Caco-2 (cell line): ENCODE measurements at places on chromosomes 7 and 10.

DNA sequence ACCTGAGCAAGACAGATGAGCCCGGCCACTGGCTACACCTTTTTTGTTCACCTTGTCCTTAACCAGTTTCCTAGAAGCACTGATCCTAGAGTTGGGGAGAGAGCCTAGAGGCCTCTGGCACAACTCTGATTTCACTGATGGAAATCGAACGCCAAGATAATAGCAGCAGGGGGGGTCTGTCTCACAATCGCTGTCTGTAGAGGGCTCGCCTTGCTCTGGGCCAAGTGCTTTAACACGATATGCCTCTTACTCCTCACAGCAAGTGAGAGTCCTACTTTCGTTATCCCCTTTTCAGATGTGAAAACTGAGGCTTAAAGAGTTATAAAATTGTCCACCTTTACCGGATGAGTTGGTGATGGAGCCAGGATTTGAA lies 472 bp downstream of the RASSF4 start:
- no peak for DNase-seq

DNA sequence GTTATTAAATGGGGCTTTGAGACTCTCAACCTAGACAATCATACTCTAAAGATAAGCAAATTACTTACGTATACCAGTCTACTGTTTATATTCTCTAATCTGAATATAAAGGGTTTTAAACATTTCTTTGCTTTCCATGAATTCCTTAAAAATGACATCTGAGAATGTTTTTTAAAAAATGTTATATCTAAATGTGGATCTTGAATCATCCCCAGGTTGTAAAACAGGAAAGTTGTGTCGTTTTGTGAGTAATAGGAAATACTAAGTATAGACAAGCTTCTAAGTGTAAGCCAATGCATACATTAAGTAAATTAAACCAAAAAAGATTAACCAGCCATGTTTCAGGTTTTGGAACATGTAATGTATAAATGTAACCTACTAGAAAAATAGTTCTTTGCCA lies 26.8 kb downstream of the ADD3 start:
- no peak for DNase-seq

GRCh38 chr10:77618117-77618516 lies 19.5 kb downstream of the KCNMA1 start:
- DNase-seq: no peak

- no peak for DNase-seq
Measured at GRCh38 chr7:82805527-82805960, 357.1 kb downstream of the PCLO start.

GRCh38 chr10:55369670-55370420 lies 568.8 kb upstream of the PCDH15 start:
- no peak for DNase-seq

DNA sequence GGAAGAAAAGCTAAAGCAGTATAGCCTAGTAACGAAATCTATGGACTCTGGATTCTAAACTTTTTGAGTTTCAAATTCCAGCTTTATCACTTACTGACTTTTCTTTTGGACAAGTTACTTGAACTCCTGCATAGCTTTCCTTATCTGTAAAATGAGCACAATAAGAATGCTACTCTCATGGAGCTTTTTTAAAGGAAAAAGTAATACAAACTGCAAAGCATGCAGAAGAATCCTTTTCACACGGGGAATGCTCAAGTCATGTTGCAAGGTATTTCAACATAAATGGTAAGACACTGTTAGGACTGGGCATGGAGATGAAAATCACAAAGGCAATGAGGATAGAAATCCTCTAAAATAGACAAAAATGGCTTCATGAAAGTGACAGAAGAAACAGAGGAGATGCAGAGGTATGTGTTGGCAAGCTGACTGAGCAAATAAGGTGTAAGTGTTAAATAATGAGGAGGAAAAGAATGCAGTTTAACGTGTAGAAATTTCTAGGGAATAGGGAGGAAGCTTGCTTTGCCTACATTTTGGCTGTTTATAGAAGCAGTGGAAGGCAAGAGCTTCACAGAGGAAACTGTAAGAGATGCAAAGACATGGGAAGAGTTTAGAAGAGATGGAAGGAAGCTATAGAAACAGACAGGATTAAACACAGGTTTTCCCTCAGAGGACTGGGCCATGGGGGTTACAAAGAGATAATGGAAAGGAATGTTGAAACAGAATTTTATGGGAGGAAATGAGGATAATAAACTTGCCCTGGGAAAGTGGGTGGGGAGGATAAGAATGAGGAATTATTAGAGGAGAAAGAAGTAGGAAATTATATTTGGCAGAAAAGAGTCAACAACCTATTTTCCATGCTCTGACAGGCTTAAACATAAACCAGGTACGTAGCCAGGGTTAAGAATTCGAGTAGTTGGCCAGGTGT lies 28.8 kb upstream of the SNX13 start:
- DNase-seq: peak; percentile 41

GRCh38 chr7:45026013-45026412 lies 26.0 kb downstream of the CCM2 start:
- DNase-seq: no peak

DNA sequence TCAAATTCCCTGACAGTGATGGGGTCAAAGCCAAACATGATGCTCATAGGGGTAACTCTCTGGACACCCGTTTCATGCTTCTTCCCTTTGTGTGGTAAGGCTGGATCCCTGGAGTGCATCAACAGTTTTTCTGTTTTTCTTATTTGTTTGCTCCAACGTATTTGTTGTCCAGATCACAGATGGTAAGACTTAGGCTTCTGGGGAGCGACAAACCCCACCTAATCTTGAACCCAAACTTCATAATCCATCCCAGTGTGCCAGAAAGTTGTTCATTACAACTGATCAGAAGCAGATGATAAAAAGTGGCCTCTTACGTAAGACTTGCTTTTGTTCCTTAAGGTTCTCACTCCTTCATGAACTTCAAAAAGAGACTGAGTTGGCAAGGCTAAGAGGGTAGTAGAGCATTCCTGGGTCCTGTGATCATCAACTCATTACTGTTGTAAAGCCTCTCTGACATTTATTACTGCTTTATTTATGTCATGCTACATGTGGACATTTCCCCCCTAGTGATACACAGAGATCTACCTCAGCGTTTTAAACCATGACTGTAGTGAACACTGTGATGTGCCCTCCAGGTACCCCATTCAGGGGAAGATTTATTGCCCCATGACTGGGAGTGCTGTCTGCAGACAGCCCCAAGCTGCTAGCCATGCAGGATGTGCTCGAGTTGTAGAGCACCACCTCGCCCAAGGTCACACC lies 125.6 kb downstream of the CCDC71L start:
- no peak for DNase-seq

DNA sequence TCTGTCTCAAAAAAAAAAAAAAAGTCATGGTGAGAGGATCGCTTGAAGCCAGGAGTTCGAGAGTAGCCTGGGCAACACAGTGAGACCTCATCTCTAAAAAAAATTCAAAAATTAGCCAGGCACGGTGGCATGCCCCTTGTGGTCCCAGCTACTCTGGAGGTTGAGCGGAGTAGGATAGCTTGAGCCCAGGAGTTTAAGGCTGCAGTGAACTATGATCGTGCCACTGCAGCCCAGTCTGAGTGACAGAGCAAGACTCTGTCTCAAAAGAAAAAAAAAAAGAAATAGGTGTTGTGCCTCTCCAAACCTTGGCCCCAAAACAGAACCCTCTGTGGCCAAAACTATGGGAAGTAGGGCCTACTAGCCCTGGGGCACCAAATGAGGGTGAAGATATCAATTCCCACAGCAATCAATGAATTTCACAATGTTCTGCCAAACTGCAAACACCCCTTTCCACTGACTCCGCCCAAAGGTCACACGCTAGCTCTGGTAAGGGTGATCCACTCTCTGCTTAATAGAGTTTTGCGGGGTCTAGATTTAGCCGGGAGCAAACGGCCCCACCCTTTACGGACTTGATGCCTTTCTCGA lies 16.9 kb downstream of the SSC4D start:
- DNase-seq: no peak

GRCh38 chr10:62456611-62457101 lies 82.5 kb downstream of the ZNF365 start:
- DNase-seq: no peak

DNA sequence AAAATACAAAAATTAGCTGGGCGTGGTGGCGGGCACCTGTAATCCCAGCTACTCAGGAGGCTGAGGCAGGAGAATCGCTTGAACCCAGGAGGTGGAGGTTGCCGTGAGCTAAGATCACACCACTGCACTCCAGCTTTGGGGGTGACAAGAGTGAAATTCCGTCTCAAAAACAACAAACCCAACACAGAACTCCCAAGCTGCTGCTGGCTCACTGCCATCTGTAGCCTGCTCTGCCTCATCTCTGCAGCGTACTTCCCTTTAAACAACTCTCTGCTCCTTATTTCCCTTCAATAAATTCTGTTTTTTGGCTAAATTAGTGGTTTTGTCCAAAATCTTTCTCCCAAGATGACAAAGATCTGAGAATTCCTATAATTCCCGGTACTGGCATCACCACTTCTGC lies 189.2 kb upstream of the GALNT17 start:
- DNase-seq: no peak

- DNase-seq: no peak
Measured at GRCh38 chr10:112735041-112735695, 214.9 kb upstream of the TCF7L2 start.

- DNase-seq: no peak
Measured at GRCh38 chr7:66837661-66838060, 83.4 kb upstream of the TMEM248 start.
